ENCODE measurements at places on chromosomes 11 and 22.

- DNase-seq, result no peak
These were observed 556.3 kb upstream of the ANO3 start for GRCh38 chr11:25775603-25776002.

- peak; percentile 77 for DNase-seq
These were observed 21.9 kb upstream of the QSER1 start for GRCh38 chr11:32870676-32871075.

DNA sequence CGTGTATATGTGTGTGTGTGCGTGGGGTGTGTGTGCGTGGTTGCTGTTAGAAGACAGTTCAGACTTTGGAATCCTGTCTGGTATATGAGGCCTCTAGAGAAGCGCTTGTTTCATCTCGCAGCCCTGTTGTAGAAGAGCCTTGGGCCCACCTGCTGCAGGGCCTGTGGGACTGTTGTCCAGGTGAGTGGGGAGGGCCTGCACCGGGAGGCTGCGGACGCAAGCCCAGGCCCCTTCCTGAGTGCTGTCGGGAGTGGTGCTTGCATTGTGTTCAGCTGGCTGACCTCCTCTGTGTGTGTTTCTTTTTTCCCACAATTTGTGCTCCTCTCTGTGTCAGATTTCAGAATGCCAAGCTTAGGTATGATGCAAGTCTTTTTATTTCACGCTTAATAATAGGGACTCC lies 128.4 kb downstream of the TBC1D22A start:
- peak; percentile 36 for DNase-seq

- peak; percentile 98 for DNase-seq
These were observed at the start of gene SLC39A13 for GRCh38 chr11:47407746-47408590. Gene SLC39A13 (plus strand): TSS chr11:47408590. CDS start chr11:47410095, 1,505 bp downstream.

GRCh38 chr11:34354782-34355181 lies 3.0 kb downstream of the ABTB2 start:
- no peak for DNase-seq

DNA sequence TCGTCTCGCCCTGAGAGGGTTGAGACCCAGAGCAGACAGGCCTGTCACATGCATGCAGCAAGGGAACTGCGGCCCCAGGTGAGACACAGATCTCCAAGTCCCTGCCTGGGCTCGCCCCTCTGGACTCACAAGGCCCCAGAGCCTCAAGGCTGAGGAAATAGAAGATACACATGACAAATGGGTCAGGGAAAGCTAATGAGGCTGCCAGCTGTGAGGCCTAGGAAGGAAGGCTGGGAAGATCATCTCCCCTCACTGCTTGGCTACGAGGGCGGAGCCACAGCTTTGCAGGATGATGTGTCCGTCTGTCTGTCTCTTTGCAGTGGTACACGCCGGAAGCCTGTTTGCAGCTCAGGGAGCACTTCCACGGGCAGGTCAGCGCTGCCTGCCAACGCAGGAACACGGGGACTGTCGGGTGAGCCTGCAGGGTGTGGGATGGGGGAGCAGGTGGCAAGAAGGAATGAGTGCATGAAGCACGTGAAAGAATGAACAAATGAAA lies 4.5 kb downstream of the RAB36 start:
- DNase-seq, result no peak

DNA sequence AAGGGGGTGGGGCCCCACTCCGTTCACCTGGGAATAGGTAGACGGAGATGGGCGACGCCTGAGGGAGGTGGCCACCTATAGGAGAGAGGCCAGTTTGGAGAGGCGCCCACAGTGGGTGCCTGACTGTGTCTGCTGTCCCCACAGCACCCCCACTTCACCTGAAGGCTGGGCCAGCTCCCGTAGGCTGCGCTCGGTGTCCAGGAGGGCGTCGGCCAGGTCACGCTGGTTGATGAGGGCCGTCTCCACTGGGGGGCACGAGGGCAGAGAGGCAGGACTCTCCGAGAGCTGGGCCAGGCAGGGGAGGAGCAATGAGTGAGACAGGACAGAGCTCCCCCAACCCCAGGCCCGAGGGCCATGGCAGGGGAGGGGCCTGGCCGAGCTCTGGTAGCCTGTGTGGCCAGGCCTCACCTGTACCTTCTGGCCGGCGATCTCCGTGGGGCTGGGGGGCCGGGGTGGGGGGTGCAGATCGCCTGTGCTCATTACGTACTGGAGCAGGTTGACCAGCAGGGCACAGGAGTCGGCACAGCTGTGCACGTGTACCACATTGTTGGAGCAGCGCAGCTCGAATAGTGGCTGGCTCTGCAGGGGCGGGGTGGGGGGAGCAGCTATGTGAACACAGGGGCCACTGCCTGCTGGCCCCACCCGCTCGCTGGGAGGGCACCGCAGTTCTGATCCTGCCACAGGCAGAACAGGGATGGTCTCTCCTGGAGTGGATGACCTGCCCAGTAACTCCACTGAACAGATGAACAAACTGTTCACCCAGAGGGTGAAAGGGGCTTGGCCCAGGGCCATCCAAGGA lies 14.7 kb downstream of the ATG2A start:
- DNase-seq, result no peak

DNA sequence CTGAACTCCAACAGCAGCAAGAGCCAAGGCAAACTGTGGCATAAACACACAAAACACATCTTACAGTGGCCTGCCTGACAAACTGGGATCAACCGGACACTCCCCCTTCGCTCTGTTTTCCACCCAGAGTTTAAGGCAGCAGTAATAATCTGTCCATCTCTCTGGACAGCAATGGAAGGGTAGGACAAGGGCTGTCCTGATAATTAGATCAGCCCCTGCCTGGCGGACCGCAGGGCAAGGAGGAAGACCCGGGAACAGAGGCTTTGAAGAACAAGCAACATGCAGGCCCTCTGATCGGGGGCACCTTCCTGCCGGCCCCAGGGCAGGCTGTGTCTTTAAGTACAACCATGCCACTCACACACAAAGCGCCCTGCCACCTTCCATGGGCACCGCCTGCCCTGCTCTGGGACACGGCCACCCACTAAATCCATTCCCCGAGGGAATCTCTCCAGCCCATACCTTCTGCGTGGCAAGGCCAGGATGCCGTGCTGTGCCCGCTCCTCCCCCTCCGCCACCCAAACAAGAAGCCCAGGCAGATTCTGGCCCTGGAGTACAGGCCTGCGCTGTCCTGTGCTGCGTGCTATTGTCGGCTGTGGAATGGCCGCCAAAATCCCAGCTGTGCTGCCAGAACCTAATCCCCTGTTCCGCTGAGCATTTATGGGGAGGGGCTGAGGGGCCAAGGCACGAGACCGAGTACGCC lies 38.8 kb downstream of the NUMA1 start:
- DNase-seq, result peak; percentile 84

DNA sequence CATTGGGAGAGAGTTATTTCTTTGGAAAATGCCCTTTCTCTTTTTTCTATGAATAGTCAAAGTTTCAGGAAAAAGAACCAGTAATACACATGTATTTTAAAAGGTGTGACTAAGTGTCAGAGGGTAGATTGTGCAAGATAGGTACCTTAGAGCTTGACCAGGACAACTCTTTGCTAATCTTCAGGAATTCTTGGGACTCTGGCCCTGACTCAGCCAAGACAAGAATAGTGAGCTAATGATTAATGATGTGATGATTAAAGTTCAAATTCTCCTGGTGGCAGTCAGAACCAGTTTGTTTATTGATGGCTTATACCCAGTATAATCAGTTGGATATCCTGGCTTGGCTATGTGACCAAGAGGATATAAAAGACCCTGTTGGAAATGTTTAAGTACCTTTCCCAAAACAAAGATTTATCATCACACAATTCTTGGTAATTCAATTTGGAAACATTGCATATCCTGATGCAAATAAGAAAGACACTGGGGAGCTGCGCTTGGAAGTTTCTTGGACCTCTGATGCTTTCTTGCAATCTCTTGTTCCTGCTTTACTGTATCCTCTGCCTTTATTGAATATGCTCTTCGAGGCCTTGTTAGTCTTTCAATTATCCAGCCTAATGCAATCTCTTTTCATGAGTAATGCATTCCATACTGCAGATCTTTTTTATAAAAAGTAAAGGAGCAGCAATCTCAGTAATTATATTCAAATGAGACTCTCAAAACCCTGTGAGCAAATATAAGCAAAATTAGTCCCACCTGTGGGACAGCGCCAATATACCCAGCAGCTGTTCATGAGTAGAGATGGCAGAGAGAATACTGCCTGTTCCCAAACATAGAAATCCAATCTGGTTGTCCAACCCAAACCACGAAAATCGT lies 48.0 kb upstream of the CEP126 start:
- no peak for DNase-seq

GRCh38 chr11:82988936-82989627 lies 82.6 kb downstream of the RAB30 start:
- DNase-seq, result peak; percentile 2

DNA sequence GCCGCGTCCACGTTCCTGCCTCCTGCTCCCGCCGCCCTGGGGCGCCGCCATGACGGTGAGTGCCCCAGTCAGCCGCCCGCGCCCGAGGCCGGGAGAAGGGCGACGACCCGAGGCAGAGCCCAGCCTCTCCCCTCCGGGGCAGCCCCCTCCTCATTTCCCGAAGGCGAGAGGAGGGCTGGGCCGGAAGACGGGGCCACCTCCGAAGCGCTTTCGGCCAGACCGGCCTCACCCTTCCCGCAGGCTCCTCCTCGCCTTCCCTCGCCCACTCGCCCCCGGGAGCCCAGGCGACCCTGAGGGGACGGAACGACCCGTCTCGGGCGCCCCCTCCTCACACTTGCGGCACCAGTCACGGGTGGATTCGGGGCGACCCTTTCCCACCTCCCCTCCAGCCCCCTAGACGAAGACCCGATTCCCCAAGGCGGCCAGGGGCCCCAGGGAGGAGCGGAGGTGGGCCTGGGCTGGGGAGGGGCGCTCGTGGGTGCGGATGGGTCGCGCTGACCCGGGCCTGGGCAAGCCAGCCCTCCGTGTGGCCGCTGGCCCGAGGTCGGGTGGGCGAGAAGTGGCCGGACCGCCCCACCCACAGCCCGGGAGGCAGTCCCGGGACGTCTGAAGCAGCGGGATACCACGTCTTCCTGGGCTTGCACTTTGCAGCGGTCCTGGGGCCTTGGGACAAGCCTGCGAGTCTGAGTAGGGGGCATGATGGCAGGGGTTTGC lies 49.7 kb downstream of the TRIOBP start:
- DNase-seq, result no peak

GRCh38 chr22:22178992-22179391 lies 65.6 kb upstream of the VPREB1 start:
- no peak for DNase-seq

- no peak for DNase-seq
These were observed 18.5 kb downstream of the NF2 start for GRCh38 chr22:29621761-29622526.

- DNase-seq, result no peak
These were observed 14.6 kb downstream of the APOA4 start for GRCh38 chr11:116808262-116809175.

DNA sequence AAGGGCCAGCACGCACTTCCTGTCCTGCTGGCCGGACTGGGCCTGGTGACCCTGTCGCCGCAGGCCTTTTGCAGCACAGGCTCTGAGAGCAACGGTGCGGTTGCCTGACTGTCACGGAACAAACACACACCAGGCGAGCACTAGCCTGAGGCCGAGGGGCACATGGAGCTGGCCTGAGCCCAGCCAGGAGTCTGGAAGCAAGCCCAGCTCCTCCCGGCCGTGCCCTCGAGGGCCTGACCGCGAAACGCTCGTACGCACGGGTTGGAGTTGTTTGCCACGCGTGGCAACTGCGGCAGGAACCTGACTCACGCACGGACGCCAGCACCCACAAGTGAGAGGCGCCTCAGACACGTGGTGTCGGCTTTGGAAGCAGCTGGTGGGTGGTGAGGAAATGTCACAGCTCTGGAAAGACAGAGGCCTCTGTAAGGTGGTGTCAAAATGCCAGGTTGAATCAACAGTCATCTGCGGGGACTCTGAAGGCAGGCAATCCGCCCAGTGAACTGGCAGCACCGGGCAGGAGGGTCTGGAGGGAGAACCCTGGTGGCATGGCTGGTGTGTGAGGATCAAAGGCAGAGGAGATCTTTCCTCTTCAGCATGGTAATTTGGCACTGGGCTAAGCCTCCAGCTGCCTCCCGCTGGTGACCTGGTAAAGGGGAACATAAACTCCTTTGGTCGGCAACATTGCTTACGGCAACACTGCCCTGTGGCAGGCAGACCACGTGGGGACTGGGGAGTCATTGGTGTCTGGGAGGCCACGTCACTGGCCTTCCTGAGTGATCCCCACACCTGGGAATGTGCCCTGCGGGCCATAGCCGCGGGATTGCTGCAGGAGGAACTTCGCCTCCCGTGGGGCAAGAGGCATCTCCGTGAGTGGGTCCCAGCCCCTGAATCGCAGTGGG lies 15.3 kb upstream of the IL17REL start:
- no peak for DNase-seq

- DNase-seq, result no peak
These were observed 398.0 kb downstream of the TENM4 start for GRCh38 chr11:79042824-79043223.

GRCh38 chr22:19896665-19897355 lies 42.1 kb upstream of the GNB1L start:
- no peak for DNase-seq

DNA sequence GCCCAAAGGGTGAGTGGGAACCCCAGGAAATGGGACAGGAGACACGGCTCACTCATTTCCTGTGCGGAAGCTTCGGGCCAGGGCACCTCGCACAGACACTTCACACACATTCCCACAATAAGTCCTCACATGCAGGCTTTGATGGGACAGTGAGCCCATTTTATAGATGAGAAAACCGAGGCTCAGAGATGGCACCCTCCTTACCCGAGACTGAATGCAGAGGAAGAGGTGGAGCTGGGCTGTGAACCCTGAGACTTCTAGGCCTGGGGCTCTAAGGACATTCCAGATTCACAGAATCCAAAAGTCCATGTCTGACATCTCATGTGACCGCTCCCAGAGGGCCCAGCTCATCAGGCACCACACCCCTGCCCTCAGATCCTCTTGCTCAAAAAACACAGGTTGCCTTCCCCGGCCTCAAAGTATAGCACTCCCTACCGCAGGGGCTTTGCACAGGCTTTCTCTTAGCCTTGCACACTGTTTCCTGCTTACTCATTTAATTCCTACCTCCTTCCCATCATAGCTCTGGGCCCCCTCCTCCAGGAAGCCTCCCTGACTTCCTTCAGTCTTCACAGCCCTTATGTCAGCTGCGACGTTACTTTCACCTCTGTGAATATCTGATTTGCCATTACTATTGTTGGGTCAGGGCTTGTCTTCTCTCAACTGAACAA lies 57.1 kb upstream of the TCF20 start:
- no peak for DNase-seq

- DNase-seq, result no peak
These were observed 85.2 kb upstream of the MYOD1 start for GRCh38 chr11:17633987-17634775.

GRCh38 chr22:32629573-32629957 lies 155.0 kb downstream of the FBXO7 start:
- DNase-seq, result no peak

- no peak for DNase-seq
These were observed 3.9 kb downstream of the EMID1 start for GRCh38 chr22:29209624-29209929.

GRCh38 chr11:121494355-121495099 lies 41.8 kb upstream of the SORL1-AS1 start:
- peak; percentile 34 for DNase-seq
